Posterior cingulate gyrus (tissue), 11 donors: ENCODE measurements at places on chromosomes 2 and 18.

DNA sequence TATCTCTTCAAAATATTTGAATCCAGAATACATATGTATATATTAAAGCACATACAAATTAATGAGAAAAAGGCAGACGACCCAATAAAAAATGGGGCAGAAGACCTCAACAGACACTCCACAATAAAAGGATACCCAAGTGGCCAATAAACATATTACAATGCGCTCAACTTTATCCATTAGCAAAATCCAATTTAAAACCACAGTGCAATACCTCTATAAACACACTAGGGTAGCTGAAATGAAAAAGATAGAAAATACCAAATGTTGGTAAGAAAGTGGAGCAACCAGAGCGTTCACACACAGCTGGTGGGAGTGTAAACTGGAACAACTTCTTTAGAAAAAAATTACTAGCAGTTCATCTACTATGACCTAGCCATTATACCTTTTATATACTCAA, 75.3 kb downstream of the CCDC148 start:
- no peak for DNase-seq

GRCh38 chr2:111191877-111192276, 71.2 kb downstream of the BCL2L11 start:
- no peak for DNase-seq

- no peak for DNase-seq
These were observed 132.0 kb upstream of the CCDC195 start for GRCh38 chr2:224847961-224848850.

- peak; percentile 84 for DNase-seq
These were observed 901 bp downstream of the WDFY1 start for GRCh38 chr2:223944166-223944702.

DNA sequence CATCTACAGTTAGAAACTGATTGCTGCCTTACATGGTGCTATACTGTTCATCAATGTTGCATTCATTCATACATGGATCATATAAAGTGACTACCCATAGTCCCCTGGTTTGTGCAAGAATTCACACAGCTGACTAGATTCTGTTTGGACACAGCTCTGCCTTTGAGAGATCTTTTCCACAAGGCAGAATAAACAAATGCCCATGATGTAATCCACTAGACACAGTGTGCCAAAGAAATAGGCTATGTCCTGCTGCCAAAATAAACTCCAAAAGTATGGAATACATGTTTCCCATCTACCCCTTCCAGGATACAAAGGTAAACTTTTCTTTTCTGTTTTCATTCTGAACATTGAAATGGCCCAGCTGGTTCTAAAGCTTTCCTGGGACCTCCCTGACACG, 269.4 kb upstream of the CHAC2 start:
- DNase-seq, result no peak

DNA sequence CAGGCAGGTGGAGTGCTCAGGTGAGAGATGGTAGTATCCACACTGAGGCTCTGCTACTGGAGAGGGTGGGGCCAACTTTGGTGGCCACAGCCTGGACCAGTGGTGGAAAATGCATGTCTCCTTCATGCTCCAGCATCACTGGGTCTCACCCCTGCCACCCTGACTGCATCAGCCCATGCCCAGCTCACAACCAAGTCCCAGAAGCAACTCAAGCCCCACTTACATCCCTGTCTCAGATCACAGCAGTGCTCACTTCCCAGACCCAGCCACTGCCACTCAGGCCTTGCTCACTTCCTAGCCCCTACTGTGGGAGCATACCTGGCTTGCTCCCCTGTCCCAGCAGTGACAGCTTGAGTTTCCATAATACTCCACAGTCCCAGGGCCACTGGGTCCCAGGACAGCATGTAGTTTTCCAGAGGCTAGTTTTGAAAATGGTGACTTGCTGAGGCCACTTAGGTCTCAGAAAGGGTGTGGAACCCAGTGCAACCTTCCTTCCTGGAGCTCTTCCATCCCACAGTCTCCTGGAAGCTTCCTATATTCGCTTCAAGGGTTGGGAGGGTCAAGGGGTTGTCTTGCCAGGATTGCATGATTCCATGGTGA, 58.8 kb downstream of the GPC1 start:
- no peak for DNase-seq

DNA sequence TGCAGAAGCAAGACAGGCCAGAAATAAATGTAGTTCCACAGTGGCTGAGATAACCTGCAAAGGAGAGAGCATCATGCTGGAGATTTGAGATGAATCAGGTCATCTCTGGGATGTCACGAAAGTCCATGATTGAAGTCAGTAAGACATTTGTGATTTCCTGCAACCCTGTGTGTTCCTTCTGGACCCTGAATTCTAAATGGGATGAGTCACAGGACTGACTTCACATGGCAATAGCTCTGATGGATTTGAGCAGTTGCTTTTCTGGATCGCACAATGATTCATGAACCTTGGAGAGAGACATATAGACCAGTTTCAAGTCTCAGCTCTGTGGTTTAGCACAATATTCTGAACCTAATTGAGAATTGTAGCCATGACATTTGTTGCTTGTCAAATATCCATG, 102.9 kb downstream of the TSN start:
- DNase-seq, result no peak

- DNase-seq, result no peak
These were observed 88.5 kb upstream of the SH3BP4 start for GRCh38 chr2:234863043-234863934.
